Stimulated activated CD8-positive, alpha-beta memory T cell treated with anti-CD3 and anti-CD28 coated beads, Interleukin-4, amount 100 ng/mL, for 4 hours (primary cell): ENCODE measurements at places on chromosomes 2 and 18.

DNA sequence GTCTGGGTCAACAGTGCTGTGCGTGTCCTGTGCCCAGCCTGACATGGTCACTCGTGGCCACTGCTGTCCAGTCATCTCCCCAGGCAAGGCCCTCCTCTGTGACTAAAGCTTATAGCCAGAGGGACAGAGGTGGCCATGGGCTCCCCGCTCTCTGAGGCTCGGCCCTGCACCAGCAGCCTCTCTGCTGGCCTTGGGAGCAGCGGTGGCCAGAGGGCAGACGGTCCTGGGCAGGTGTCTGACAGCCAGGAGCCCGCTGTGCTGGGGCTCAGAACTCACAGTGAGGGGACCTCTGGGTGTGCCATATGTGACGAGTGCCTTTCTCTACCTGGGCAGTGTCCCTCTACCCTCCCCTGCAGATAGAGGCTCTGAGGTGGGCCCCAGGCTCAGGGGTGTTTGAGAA is 98.7 kb downstream of the FAM210A start:
- no peak for DNase-seq

- no peak for DNase-seq
These were observed 1662.1 kb upstream of the NXPH2 start for GRCh38 chr2:140442319-140442718.

DNA sequence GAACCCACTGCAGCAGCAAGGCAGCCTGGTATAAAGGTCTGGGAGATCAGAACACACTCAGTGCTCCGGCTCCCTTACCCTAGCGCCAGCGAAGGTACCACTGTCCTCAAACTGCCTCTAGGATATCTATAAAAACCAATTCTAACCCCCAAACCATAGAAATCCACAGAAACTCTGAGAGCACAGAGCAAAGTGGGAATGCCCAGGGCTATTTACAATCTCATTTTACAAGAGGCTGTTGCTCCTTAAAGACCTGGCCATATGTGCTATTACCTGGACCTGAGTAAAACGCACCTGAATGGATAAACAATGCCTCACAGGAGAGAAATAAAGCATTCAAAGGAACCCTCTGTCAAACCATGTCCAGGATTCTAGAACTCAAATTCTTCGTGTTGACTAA is 4.3 kb downstream of the STK39 start:
- DNase-seq, result no peak

- no peak for DNase-seq
These were observed 20.7 kb upstream of the TRIM43B start for GRCh38 chr2:95505222-95505621.

GRCh38 chr18:50659091-50660003 is 99.5 kb downstream of the MAPK4 start:
- DNase-seq, result no peak
